ENCODE measurements at places on chromosomes 1 and 21.

DNA sequence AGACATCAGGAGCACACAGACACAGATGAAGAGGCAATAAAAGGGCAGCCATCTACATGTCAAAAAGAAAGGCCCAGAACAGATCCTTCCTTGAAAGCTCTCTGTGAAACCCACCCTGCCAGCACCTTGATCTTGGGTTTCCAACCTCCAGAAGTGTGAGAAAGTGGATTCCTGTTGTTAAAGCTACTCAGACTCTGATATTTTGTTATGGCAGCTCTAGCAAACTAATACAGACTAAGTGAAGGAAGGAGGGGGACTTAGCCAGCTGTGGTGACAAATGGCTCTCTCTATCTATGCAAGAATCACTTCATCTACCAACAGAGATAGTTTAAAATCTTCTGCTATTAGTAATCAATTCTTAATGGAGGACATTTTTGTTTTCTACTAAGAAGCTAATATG is 10.4 kb downstream of the SAMSN1 start:
- DNase-seq: no peak

DNA sequence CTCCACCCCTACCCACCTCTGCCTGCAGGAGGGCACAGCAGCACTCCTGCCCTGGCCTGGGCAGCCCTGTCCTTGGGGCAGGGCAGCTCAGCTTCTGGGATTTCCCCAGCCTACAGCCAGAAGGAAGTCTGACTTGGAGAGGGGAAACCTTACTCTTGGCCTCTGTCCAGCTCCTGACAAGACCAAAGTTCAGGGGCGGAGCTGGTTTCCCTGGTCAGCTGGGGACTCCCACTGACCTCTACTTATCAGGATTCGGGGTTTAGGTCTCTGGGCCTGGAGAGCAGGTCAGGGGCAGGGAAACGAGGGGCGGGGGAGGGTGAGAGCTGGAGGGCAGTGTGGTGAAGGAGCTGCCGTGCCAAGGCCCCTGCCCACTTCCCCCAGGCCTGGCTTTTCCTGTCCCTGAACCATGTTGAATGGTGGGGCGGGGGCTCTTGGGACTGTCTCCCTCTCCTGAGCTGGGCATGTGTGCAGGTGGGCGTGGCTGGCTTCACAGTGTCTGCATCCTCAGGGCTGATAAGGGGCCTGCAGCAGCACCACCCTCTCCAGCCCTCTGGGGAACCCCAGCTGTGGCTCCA is 16.8 kb upstream of the ETV3 start:
- peak; percentile 44 for DNase-seq

DNA sequence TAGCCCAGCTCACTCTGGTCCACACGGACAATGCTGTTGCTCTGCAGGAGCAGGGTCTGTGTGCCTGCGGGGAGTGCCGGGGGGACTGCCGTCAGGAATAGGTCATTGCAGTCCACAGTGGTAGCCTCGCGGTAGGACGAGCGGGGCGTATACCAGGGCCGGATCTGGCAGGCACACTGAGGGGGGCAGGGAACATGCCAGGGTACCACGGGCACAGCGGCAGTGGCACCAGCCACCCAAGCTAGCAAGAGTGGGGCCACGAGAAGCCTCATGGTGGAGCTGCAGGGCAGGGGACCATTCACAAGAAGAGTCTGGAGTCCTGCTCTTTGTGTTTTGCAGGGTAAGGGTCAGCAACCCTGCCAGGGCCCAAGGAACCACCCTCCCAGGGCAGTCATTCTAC is 65.8 kb downstream of the LRRN2 start:
- DNase-seq: no peak

DNA sequence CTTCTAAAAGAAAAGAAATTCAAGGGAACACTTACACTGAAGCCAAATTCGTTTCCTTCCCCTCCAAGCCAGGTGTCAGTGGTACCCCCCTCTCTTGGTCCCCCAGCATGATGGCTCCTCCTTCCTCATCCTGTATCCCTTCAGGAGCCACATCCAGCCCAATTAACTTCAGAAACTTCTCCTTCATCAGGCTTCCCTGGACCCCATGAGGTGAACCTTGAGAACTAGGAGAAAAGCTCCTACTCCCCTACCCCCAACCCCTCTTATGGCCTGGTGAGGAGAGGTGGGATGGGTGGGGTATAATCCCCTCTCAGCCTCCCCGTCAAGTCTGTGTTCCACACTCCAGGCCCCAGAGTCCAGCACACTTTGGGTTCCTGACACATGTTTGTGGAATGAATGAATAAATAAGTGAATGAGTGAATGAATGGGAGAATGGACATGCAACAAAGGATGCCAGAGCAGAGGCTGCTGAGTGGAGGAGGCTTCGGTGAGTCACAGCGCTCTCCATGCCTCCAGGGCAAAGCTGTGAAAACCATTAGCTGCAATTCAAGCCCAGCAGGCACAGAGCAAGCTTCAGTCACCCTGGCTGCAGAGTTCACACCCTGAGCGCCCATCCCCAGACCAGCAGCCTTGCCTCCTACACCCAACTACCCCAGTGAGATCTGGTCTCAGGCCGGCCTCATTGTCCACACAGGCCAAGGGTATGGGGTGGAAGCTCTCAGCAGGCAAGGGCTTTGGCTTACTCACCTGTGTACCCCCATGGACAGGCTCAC is 43.8 kb downstream of the BATF3 start:
- DNase-seq: peak; percentile 54

DNA sequence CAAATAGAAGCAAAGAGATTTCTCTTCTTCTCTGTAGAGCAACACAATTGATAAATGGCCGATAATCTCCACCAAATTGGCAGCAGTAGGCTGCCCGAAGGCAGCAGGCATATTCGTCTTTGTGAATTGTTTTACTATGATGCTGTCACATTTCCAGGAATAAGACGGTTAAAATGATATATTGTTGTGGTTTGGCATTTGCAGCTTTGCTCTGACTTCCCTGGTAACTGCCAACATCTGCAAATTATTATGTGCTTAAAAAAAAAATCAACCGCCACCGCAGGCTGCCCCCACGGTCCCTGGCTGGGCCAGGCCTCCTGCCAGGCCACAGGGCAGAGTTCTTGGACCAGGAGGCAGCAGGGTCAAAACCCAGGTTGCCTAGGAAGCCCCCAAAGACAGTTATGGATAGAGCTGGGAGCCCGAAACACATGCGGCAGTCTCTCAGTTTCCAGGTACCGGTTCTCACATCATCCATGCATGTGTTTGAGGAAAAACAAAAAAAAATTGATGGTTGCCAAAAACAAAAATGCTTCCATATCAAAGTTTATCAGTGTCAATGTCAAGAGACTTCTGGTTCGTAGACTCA is 179.3 kb downstream of the ETS2 start:
- no peak for DNase-seq

DNA sequence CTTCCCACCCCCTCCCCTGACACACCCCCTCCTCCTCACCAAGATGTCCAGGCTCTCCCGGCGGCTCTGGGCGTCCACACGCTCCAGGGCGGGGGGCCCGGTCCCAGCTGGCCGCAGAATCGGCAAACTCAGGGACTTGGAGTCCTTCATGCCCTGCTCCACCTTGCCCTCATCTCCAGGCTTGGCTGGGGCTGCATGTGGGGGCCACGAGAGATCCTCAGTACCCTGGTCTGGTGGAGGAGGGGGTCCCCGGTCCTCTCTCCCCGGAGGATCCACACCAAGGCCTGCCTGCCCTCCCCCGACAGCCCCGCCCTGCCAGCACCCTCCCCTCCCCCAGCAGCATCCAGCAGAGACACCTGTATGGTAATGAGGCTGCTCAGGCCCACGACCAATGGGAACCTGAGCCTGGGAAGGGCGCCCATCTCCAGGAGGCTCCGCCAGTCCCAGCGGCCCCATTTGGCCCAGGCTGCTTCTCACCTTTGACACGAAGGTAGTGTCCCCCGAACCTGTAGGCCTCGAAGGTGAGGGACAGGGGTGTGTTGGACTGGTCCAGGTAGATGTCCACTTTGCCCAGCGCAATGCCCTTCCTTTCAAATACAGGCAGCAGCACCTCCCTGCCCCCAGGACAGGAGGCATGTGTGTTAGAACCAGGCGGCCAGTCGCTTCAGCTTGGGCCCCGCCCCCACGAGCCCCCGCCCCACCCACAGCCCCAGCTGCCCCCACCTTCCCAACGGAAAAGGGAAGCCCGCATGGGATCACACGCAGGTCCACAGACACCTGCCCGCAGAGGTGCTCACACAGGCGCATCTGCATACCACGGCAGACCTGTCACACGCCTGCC is 8.2 kb upstream of the TNFRSF25 start:
- DNase-seq: no peak

GRCh38 chr1:63533931-63534330 is 10.6 kb downstream of the EFCAB7 start:
- DNase-seq: no peak

- no peak for DNase-seq
Measured at GRCh38 chr1:111756124-111756513, 418 bp downstream of the DDX20 start.

DNA sequence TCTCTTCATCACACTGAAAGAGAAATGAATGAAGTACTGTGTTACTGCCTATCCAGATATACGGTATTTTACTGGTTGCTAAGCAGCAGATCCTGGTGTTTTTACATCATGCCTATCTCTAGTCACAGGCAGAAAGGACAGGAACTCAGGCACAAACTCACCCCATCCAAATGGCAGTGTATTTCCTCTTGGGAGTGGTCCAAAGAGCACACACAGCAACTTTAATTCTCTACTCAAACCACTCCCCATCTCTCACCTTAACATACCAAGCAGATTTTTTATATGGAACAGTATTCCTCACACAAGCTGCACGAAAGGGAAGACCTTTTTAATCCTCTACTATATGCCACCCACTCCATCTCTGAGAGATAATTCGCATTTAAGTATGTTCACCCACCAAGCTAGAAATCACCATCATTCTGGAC is 27.3 kb downstream of the EIF4G3 start:
- DNase-seq: peak; percentile 84

All from foreskin melanocyte (primary cell).